CD4-positive, alpha-beta T cell treated with Interleukin-15 for 1 hour (primary cell): ENCODE measurements at places on chromosomes 1 and 21.
A peak's percentile ranks its signal among the peaks of the same experiment; 100 is the strongest.

DNA sequence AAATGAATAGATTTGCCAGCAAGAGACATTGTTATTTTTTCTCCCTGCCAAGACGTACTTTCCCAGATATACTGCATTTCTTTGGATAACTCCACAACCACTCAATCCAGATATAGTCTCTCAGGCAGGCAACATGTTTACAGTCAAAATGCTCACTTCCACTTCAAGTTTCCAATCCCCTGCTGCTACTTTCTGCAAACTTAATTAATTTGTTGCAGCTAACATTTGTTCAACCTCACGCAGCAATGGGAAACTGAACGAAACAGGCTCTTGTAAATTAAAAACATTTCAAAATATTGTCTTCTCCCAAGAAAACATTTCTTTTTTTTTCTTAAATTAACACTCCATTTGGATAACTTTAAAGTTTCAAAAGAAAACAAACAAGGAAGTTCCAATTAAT lies 45.7 kb upstream of the PROX1 start:
- DNase-seq, result no peak

DNA sequence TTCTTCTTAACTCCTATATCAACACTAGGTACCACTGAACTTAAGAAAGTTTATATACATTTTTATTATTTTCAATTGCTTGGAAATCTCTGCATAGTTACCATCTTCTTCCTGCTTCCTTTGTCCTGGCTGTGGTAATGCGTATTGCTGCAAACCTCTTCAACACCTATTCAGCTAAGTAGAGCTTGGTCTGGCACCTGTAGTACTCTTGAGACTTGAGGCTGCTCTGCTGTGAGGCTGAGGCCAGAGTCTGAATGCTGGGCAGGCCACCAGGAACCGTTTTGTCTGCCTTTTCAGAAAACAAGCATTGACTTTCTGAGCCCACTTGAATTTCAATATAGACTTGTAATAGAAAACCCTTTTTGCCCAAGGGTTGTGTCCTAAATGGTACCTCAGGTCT lies 52.0 kb upstream of the RGS2 start:
- DNase-seq, result no peak

GRCh38 chr1:230857822-230858221 lies 10.5 kb downstream of the C1orf198 start:
- DNase-seq, result no peak

DNA sequence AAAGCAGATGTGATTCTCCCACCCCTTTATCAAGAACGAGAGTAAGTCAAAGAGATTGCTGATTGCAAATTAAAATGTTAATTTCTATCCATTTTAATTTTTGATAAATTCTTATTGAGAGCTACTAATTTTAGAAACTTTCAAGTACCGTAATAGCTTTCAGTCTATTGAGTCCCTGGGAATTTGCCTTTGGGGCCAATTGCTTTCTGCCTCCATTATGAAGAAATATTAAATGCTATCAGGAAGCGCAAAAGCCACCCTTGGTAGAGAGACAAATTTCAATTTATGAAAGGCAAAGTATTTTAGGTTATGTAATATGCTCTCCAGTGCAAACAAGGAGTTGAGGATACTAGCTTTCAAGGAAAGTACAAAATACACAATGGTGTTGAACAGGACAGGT lies 332.2 kb downstream of the RGS7 start:
- no peak for DNase-seq

- no peak for DNase-seq
Observed at GRCh38 chr1:241717975-241718374, 65.9 kb downstream of the WDR64 start.

DNA sequence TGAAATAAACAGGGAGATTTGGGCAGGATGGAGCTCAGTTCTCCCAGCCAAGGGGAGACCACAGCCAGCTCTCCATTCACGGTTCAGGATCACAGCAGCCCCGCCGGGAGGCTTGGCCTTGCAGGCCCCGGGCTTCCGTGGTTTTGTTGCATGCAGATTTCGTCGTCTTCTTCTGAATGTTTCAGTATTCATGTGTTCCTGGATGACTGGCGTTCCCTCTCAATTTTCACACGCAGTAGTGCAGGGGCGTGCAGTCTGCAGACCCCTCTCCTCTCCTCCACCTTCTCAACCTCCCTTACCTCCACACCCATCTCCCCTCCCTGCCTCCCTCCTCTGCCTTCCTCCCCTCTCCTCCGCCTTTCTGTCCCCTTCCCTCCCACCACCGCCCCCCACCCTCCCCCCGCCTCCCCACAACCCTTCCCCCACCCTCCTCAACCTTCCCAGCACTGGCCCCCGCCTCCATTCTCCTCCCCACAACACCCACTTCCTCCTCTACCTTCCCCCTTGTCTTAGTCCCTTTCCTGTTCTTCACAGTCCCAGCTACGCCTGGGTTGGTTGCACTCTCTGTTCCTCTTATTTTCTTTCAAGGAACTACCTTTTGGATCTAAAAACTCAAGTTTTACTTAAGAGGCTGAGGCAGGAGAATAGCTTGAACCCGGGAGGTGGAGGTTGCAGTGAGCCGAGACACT lies 8.4 kb upstream of the SLC19A1 start:
- peak; percentile 67 for DNase-seq

GRCh38 chr1:158177700-158178450 lies 2.8 kb upstream of the CD1D start:
- peak; percentile 68 for DNase-seq

GRCh38 chr1:14897080-14897449 lies 256.5 kb upstream of the TMEM51 start:
- DNase-seq, result no peak
